B cell (primary cell): ENCODE measurements at places on chromosomes 16 and 17. TPM values are rescaled to one million over a fixed set of nuclear protein-coding genes. Genes with fewer than 3 reads are reported as not detected.

GRCh38 chr16:85303354-85303883 lies 191.1 kb upstream of the CIBAR2 start:
- DNase-seq, result peak; percentile 82

GRCh38 chr16:70454222-70455034 lies at the start of gene FCSK:
Gene FCSK, plus strand, starts transcription at chr16:70454595. Its CDS starts 8,596 bp downstream, at chr16:70463191.
- peak; percentile 91 for DNase-seq

DNA sequence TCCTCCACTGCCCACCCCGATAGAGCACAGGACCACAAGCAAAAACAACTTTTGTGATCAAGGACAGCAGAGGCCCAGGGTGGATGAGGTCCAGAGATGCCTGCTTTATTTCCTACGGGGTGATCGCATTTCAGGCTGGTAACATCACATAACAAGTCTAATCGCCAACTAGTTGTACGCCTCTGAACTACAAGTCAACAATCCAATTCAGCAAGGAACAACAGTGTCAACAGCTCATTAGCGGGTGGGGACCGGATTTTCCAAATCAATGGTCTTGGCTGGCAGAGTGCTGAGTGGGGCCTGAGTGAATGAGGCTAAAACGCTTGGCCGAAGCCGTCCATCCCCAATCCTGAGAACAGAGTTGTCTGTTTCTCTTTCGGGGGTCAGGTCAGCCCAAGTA lies 17.1 kb downstream of the MRM3 start:
- no peak for DNase-seq

GRCh38 chr17:1373707-1374237 lies 26.2 kb downstream of the YWHAE start:
- no peak for DNase-seq

DNA sequence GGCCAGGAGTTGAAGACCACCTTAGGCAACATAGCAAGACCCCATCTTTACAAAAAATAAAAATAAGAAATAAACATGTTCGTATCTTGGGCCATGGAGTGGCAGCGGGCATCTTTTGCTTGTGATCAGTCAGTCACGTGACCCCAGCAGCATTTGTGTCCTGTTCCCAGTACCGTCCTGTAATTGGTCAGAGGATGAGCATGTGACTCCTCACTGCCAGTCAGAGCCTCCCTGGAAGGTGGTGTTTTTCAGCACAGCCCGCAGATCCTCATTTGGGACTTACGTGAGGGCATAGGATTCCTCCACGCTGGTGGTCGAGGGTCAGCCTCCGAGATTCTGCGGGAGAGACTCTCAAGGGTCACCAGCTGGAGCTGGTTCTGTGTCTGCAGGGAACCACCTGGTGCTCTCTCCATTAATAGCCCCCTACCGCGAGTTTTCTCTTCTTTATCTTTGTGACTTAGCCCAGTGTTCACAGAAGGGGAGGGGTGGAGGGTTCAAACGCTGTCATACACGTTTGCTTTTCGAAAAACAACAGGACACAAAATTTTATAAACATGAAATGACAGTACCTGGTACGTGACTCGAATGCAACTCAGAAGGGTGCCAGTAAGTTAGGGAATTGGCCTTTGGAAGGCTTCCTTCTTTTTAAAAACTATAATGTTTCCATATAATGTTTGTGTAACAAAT lies 17.2 kb downstream of the MRC2 start:
- no peak for DNase-seq

DNA sequence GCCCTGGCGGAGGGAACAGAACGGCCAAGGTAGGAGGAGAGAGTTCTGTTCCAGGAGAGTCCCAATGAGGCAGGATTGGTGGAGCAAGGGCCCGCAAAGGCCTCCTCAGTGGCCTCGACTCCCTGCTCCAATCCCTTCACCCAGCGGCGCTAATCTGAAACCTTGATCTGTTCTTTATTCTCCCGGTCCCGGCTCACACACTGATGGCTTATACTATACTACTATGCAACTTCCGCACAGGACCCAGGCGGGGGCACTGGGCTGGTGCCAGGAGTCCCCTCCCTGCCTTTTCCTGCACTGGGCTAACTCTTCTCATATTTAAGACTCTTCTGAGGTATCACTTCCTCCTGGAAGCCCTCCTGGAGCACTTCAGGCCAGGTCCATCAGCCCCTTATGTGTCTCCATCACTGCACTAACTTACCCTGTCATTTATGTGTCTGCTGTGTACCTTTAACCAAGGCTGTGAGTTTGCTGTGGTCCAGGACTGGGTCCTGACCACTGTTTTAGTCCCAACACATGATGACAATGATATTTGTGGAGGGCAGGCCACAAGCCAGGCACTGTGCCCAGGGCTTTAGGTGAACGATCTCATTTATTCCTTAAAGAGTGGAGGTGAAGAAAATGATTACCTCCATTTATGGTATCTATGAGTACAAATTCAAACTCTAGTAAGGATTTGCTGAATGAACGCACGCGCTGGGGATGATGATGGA lies 6.8 kb downstream of the CCDC102A start:
- DNase-seq, result peak; percentile 47

- DNase-seq, result no peak
Measured at GRCh38 chr17:72332367-72332766, 211.5 kb downstream of the SOX9 start.

Gene CDK12
- 117 and 134 TPM in 2 replicates for total RNA-seq

Gene ADAM11
- total RNA-seq, result 0.34 and 0.39 TPM in 2 replicates

Gene CA10
- not detected in 2 replicates for total RNA-seq

GRCh38 chr17:17526369-17526768 lies 30.2 kb upstream of the RASD1 start:
- no peak for DNase-seq

GRCh38 chr17:44204441-44204882 lies 4.8 kb upstream of the ATXN7L3 start:
- no peak for DNase-seq

DNA sequence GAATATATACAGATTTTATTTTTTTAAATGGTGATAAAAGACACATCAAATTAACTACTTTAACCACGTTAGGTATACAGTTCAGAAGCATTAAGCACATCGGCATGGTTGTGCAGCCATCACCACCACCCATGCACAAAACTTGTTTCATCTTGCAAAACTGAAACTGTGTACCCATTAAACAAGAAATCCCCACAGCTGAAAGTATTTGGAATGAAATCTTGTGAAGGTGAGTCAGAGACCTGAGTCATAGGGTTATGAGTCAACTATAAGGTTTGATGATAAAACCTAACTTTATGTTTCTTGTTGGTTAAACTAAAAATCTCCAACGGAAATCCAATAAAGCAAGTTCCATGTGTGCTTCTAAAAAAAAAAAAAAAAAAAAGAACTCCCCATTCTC lies 561.6 kb upstream of the PSMD7 start:
- DNase-seq, result no peak

Gene CD300A
- 2.0 and 2.4 TPM in 2 replicates for total RNA-seq

GRCh38 chr17:30808785-30809286 lies 15.7 kb downstream of the CRLF3 start:
- peak; percentile 86 for DNase-seq

Gene RASL10B
- total RNA-seq, result 1.2 TPM in 1 of 2 replicates, not detected in the other
